ENCODE measurements at places on chromosomes 7 and 10.
A peak's percentile ranks its signal among the peaks of the same experiment; 100 is the strongest.

- no peak for DNase-seq
These were observed 88.2 kb downstream of the ELMO1 start for GRCh38 chr7:37360484-37360883.

- DNase-seq = no peak
These were observed 244.2 kb upstream of the POM121L12 start for GRCh38 chr7:52791176-52791700.

- peak; percentile 15 for DNase-seq
These were observed 92.4 kb upstream of the JCAD start for GRCh38 chr10:30151581-30152389.

- DNase-seq = no peak
These were observed 6.6 kb downstream of the YWHAG start for GRCh38 chr7:76352193-76352592.

GRCh38 chr7:139439375-139439774 lies 44.1 kb downstream of the KLRG2 start:
- DNase-seq = no peak

DNA sequence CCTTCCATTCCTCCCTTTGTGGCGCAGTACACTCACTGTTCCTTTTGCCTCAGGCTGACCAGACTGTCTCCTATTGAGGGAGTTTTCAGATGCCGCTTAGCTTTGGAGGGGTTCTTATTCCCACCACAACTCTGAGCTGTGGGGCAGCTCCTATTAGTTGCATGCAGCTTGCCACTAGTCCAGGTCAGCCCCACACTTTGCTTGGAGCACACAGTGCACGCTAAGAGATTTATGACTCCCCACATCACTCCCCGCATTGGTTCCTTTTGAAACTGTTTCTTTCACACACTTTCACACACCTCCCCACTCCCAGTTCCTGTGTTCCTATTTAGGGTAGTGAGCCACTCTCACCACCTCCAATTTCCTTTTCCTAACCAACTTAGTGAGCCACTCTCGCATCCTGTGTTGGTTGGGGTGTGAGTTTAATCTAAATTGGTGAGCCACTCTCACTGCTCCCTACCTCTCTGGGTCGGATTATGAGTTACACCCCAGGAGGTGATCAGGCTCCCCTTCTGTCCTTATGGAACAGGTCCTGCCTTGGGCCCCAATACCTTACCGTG lies 10.4 kb upstream of the ZNF485 start:
- DNase-seq = no peak

- DNase-seq = no peak
These were observed 376 bp downstream of the GNA12 start for GRCh38 chr7:2843711-2844152.

DNA sequence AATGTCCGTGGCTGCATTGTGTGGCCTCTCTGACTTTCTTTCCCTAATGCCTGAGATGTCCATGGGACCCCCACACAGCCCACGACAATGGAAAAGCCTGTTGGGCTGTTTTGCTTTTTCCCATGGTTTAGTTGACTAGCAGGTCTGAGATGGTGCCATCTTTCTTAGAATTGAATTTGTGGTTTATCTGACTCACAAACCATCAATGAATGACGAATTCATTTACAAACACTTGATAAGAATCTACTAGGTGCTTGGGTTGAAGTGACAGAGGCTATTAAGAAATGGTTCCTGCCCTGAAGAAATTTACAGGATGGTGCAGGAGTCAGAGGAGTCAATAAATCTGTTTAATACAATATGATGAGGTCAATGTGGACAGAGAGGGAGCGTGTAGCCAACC lies 75.4 kb downstream of the OTUD1 start:
- no peak for DNase-seq

GRCh38 chr10:115093776-115094408 lies 727 bp downstream of the ATRNL1 start:
- DNase-seq = no peak

- DNase-seq = no peak
These were observed 44.3 kb downstream of the NRF1 start for GRCh38 chr7:129655811-129656210.

- no peak for DNase-seq
These were observed 41.1 kb downstream of the PUS7 start for GRCh38 chr7:105480931-105481330.

DNA sequence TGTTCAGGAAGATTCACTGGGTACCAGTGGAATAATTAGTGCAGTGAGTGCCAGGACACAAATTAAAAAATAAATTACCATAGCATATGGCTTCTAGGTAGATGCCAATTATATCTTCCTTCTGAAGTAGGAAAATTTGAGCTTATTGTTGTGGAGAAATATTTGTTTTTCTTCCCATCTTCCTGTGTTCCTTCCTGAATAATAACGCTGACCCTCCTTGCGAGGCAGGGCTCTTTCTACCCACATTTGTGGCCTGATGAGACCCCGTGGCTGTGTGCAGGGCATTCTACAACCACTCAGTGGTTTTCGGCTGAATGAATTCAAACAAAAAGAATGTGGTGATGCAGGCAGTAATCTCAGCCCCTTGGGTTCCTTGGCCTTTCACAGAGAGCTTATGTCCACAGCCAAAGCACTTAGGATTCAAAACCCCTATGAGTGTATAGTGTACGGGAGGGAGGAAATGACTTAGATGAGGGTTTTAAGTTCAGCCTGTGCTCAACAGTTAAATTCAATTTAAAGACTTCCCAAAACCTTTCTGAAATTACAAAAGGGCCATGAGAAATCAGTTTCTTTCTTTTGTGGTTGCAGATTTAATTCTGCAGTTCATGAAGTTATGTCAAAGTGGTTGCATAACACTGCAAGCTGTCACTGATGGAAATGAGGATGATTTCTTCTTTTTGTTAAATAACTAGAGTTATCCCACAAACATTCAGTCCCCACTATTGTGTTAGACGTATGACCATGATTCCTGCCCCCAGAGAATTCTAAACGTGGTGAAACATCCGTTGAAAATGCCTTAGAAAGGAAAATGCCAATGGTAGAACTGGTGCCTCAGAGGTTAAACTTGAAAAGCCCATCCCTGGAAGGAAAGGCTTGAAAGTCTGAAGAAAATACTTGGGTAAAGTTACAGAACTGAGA lies 255.3 kb downstream of the FZD1 start:
- no peak for DNase-seq

- DNase-seq = no peak
These were observed 747.3 kb upstream of the CELF2 start for GRCh38 chr10:10270126-10271050.

- no peak for DNase-seq
These were observed 68.2 kb upstream of the RPA3 start for GRCh38 chr7:7786595-7786994.

- DNase-seq = no peak
These were observed 116.1 kb downstream of the INSYN2A start for GRCh38 chr10:127080317-127080716.

DNA sequence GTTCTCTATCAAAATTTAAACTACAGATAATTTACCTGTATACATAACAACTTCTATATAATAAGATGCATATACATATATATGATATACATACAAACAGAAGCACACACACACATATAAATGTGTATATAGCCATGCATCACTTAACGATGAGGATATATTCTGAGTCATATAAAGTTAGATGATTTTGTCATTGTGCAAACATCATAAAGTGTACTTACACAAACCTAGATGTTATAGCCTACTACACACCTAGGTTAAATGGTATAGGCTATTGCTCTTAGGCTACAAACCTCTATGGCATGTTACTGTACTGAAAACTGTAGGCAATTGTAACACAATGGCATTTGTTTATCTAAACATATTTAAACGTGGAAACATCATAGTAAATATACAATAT lies 937.6 kb upstream of the KCND2 start:
- no peak for DNase-seq

GRCh38 chr7:75662579-75663301 lies 76.0 kb downstream of the HIP1 start:
- DNase-seq = no peak

DNA sequence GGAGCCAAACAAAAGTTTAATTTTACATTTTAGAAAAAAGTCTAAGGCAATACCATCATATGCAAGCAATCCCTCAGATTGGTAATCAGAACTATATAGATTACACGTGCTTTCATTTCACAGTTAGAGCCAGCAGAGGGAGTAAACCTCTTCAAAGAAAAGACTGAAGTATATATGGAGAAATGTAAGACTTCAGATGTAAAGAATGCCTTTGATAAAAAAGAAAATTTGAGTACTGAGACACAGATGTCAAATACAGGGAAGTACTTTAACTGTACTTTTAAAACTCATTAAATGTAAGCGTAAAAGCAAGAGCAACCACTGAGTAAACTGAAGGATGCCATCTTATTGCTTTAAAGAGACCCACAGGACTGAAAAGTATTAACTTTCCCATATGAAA lies 101.4 kb upstream of the FAM133B start:
- no peak for DNase-seq

DNA sequence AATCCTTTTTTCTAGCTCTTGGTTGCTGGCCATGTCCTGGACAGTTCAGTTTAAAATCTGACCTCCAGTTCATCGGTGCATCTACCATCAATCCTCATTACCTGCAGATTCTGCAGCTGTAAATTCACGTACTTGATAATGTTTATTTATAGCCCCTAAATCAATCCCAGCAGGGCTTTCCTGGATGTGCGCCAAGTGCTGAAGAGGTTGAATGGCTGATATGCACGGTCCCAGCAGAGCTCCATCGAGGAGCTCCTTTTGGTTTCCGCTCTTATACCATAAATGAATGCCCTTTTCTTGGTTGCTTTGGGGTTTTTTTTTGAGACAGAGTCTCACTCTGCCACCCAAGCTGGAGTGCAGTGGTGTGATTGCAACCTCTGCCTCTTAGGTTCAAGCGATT lies 91.2 kb upstream of the CCZ1B start:
- no peak for DNase-seq

- DNase-seq = no peak
These were observed 29.1 kb upstream of the FAM20C start for GRCh38 chr7:163298-163695.

- no peak for DNase-seq
These were observed 10.2 kb upstream of the C10orf67 start for GRCh38 chr10:23354630-23355279.

DNA sequence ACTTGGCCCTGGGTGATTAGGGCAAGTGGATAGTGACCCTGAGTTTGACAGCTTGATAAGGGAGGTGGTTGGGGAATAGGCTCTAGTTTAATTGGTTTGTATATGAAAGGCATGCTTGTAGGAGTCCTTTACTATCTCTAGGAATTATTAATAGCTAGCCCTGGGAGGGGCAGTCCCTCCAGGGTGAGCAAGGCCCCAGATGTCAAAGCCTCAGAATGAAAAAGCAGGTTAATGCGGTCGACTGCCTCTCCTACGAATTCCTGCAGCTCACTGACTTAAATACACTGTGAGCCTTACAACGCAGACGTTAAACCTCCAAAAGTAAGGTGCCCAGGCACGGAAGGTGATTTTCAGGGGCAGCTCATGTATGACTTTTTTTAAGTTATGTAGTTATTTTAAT lies 5.2 kb upstream of the BTBD16 start:
- no peak for DNase-seq

GRCh38 chr10:100670828-100671479 lies 74.4 kb upstream of the PAX2 start:
- DNase-seq = no peak

DNA sequence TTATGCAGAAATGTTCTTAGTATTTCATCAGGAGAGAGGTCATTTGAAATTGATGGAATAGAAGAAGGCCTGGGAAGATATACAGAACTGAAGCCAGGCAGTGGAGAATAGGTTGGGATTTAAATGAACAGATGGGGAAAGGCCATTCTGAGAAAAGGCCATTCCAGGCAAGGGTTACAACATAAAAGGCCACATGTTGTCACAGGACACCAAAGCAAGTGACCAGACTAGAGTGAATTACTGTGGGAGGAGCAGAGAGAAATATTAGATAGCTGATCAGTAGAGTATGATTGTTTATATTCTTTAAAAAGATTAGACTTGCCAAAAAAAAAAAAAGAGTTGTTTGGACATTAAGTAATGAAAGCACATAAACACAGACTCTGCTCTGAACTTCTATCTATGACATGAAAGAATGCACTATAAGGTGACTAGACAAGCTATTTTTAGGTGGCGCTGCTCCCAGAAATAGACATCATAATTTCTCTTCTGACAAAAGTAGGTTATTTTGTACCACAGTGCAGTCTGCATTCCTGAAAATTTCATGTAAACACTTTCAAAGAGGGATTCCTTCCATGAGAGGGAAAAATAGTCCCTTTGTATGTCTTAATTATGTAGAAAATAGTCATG lies 55.2 kb upstream of the DKK1 start:
- DNase-seq = no peak

DNA sequence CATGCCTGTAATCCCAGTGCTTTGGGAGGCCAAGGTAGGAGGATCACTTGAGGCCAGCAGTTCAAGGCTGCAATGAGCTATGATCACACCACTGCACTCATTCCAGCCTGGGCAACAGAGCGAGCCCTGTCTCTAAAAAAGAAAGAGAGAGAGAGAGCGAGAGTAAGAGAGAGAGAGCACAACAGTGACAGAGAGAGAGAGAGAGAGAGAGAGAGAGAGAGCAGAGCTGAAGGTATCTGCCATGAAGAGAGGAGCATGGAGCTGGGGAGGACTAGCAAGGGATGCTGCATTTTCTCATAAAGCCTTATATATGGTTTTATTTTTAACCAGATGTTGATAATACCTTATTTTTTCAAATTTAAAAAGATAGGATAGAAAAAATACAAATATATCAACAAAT lies 84.5 kb upstream of the RNF32 start:
- DNase-seq = no peak

DNA sequence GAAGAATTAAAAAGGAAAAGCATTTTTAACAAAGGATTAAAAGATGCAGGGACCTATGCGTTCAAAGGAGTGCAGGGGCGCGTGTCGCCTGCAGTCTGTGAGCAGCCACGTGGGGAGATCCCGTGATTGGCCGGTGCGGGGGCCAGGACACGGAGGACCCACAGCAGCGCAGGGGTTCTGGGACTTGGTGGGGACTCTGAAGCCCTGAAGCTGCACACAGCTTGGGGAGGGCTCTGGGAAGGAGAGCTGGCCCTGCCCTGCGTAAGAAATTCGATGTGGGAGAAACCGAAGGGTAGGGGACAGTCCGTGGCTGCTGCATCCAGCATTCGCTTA lies 268.1 kb downstream of the KLF6 start:
- DNase-seq = no peak

DNA sequence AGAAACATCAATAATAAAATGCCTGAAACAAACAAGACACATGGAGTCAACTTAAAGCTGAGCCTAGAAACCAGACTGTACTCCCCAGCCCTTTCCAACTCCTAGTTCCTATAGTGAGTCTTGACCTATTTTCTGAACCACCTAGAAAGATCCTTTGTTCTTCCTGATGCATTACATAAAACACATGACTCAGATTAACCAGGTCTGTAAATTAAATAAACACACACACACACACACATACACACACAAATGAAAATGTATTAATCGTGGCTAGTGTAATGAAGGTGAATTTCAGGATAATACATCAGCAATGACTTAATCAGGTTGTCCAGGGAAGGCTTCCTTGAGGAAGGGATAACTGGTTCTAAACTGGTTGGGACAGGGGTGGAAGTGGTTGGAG lies 104.7 kb downstream of the ST8SIA6 start:
- DNase-seq = no peak

DNA sequence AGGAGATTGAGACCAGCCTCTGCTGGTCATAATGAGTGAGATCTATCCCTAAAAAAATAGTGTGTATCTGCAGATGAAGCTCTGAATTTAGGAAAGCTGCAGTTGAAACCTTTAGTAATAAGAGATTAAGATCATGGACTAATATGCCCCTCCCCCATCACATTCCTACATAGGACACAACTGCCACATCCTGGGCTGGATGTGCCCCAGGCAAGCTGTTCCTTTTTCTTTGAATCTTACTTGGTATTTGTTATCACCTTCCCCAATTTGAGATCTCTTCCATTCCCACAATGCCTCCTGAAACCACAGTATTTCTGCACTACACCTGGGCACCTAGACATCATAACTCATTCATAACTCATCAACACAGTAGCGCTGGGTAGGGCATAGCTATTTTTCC lies 74.1 kb downstream of the DOCK1 start:
- no peak for DNase-seq
